ENCODE measurements at places on chromosomes 12 and 14.

DNA sequence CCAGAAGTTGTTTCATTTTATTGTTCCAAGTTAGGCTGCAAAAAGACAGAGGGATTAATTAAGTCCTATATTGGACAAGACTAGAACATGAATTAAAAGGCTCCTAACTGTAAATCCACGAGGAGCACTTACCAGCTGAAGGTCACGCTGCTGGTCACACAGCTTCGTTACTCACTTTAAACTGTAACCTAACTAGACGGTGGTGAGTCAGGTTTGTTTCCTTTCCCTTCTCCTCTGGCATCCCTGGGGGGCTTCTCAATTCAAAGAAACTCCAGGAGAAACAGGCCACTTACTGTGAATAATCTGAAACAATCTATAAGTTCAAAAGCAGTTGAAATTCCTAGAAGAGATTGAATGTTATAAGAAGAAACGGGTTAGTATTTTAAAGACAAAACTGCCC, 331.4 kb downstream of the BCAT1 start:
- no peak for DNase-seq

DNA sequence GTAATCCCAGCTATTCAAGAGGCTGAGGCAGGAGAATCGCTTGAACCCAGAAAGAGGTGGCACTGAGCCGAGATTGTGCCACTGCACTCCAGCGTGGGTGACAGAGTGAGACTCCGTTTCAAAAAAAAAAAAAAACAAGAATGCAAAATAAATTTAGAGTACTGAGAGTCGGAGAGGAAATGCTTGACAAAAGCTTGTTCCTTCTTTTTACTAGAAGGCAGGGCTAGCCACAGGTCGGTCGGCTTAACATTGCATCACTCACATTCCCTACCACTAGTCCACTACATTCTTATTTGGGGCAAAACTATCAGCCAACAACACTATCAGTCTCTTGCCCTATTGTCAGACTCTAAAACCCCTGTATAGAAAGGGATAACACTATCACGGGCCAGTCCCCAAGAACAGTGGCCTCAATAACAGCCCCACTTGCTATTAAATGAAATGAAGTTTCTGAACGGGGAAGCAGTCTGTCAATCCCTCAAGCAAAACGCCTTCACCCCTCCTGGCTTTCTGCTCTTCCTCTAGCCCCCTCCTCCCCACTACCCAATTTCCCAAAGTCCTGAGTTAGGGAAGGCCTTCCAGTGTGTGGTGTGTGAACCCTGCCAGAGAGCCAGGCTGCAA, 1.0 kb downstream of the RNF41 start:
- DNase-seq = no peak

DNA sequence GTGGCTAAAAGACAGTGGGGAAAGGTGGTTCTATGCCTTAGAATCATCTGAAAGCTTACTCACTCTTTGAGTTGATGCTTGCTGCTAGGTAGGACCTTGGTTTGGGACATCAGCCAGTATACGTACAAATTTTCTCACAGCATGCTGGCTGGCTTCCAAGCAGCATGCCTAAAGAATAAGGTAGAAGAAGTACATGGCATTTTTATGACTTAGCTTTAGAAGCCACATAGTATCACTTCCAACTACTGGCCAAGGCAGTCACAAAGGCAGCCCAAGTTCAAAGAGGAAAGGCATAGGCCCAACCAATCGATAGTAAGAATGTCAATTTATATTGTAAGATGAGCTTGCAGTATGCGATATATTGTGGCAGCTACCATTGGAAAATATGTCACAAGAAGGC, 284.2 kb upstream of the CAND1 start:
- DNase-seq = no peak

DNA sequence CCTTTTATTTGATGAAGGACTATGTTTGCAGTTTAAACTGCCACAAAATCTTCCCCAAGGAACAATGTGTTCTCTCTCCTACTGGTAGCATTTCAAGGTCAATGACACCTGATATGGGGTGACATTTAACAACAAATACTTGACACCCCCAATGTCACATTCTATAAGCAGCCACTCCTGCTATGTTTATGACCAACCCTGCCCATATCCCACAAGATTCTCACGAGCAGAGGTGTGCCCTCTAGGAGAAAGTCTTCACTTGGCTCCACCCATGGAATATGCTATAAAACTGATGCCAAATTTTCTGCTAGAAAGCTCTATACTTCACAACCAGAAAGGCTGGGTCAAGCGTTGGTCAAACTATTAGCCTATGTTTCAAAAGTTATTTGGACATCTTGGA, 105.6 kb upstream of the ARID2 start:
- DNase-seq = no peak

DNA sequence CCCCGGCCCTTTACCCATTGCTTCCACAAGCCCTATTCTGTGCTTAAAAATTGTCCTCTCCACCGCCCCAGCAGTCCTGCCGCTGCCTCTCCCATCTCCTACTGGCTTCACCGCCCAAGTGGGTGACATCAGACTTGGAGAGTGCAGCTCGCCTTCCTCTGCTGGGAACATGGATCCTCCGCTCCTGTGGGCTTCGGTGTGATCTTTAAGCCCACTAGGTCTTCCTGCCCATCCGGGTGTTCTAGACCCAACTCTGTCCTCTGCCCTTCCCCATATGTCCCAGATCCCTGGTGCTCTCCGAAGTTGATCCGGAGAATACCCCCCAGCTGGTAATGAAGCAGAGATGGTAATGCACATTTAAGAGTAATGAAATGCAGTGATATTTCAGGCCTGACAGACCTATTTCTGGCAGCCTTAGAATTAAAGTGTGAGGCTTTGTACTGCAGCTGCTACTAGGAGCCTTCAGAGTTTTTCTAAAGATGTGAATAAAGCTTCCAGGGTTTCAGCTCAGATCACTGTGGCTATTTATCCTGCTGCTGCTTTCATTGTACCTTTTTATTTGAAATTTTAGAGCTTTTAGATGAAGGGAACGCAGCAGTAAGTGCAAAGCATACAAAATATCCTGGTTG, 22.9 kb upstream of the CTDSP2 start:
- no peak for DNase-seq

DNA sequence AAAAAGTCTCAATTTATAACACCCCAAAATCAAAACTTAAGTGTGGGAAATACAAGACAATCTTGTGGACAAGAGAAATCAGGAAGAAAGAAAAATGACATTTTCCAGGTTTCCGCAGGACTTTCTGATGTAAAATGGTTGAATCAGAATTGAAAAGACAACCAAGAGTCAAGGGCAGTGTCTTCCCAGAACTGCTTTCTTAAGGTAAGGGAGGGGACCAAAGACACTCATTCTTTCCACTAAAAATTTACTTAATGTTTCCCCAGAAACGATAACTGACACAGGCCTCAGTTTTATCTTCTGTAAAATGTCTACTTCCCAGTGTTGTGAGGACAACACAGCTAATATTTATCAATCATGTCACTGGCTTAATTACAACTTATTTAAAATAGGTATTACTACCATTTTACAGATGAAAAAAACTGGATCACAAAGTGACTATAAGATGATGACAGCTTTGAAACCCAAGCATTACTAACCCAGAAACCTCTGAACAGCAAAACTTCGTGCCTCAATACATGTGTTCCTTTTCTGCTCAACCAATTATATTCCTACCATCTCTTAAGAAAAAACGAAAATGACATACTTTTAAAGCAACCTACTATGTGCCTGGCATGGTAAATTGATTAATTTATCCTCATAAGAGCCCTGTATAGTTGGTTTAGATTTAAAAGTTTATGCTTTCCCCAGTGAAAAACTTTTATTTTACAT, 4.6 kb downstream of the SINHCAF start:
- peak; percentile 50 for DNase-seq

GRCh38 chr14:51251486-51251885, 11.4 kb downstream of the TMX1 start:
- no peak for DNase-seq

GRCh38 chr12:48247181-48247966, 44.3 kb upstream of the OR10AD1 start:
- DNase-seq = no peak

GRCh38 chr12:12755923-12756322, 29.5 kb upstream of the APOLD1 start:
- DNase-seq = no peak

- DNase-seq = no peak
Measured at GRCh38 chr12:123335490-123335889, 29.2 kb downstream of the SBNO1 start.

- DNase-seq = no peak
Measured at GRCh38 chr12:61998791-61999190, 261.4 kb upstream of the USP15 start.

DNA sequence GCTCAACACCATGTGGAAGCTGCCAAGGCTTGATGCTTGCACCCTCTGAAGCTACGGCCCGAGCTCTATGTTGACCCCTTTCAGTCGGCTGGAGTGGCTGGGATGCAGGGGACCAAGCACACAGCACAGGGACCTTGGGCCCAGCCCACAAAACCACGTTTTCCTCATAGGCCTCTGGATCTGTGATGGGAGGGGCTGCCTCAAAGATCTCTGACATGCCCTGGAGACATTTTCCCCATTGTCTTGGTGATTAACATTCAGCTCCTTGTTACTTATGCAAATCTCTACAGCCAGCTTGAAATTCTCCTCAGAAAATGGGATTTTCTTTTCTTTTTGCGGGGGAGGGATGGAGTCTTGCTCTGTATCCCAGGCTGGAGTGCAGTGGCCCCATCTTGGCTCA, 46.3 kb downstream of the MON2 start:
- DNase-seq = no peak

GRCh38 chr12:67042697-67043131, 226.4 kb upstream of the CAND1 start:
- DNase-seq = no peak

GRCh38 chr12:27331291-27331926, 1.2 kb upstream of the BMAL2 start:
- peak; percentile 90 for DNase-seq

DNA sequence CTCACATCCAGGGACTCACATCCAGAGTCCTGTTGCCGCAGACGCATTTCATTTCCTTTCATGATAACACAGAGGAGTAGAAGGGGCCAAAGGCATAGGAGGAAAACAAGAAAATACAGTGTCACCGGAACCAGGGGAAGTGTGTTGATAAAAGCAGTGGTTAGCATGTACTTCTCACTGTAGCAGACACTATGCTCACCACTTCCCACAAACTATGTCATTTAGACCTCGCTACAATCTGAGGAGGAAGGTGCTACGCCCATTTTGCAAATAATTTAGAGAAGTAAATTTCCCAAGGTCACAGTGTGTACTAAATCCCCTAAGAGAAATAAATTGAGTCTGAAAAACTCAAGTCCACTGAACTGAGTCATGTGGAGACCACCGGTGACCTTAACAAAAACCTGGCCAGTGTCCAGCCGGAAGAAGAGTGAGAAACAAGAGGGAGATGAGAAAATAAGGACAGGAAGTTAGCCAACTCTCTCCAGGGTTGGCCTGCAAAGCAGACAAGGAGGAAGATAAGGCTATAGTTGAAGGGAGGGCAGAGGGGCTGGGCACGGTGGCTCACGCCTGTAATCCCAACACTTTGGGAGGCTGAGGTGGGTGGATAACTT, 25.8 kb upstream of the TMCC3 start:
- DNase-seq = peak; percentile 39

DNA sequence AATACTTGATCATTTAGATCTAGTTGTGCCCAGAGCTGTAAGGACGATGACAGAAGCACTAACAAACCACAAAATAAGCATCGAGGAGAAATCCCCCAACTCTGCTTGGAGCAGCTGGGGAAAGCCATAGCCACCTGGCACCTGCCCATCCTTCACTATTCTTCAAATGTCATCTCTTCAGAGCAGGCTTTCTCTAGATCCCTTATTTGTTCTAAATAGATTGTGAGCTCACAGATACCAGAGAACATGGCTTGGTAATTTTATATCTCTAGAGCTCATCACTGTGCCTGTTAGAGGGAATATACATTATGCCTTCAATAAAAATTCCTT, 50.9 kb downstream of the GRIP1 start:
- no peak for DNase-seq

GRCh38 chr14:44649061-44649460, 142.0 kb upstream of the FSCB start:
- no peak for DNase-seq

DNA sequence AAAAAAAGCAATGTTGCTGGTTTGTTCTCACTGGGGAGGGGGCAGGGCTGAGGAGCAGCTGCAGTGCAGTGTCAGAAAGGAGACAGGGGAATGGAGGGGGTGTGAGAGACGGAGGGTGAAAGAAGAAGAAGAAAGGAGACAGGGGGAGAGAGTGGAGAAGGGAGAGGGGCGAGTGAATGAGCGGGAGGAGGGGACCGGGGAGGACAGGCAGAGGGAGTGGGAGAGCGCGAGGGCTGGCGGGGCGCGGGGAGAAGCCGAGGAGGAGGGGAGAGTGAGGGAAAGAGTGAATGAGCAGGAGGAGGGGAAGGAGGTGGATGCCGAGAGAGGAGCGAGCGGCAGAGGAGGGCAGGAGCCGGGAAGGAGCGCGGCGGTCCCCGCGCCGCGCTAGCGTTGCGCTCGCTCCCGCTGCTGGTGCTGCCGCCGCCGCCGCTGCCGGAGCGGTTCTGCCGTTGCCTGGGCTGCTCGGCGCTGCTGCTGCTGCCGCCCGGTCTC, at the start of gene NOVA1:
Gene NOVA1 (minus strand): TSS at position 445 of the 492 bp plus-strand sequence. CDS start 597 bp downstream, outside the sequence.
- DNase-seq = no peak

GRCh38 chr12:3683670-3684069, 69.2 kb downstream of the CRACR2A start:
- no peak for DNase-seq

- no peak for DNase-seq
Measured at GRCh38 chr14:58944968-58945356, 243.5 kb upstream of the DAAM1 start.

DNA sequence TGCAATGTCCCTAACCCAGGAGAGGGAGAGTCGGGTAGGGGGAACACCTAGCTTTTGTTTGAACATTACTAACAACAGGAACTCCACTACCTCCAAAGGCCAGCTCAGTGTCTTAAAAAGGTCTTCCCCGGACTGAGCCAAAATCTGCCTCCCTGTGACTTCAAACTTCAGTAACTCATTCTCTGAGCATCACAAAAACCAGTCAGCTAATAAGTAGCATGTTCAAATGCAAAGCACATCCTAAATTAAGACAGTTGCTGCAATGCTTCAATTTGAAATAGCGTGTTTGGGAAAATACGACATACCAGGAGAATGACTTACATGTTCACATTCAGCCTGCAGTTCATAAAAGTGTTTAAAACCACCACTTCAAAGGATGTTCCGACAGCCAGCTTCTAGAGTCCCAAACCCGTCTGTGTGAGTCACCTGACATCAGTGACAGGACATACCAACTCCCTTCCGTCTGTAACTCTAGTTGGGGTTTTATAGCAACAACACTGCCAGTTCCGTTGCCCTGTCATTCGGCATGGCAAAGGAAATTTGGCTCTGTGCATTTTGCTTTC, 13.0 kb downstream of the ZFP36L1 start:
- peak; percentile 80 for DNase-seq

GRCh38 chr12:123069436-123070266, 81.2 kb downstream of the PITPNM2 start:
- DNase-seq = no peak

- DNase-seq = no peak
Measured at GRCh38 chr12:49505672-49506071, 33.2 kb upstream of the KCNH3 start.

Measured in activated CD4-positive, alpha-beta T cell treated with anti-CD3 and anti-CD28 coated beads, Interleukin-10, Interleukin-2, amounts not matched to agents 100 ng/mL and 50 ng/mL, durations not matched to agents 16 hours and 8 hours (primary cell).